ENCODE measurements at places on chromosomes 6 and 20.
A peak's percentile ranks its signal among the peaks of the same experiment; 100 is the strongest.

DNA sequence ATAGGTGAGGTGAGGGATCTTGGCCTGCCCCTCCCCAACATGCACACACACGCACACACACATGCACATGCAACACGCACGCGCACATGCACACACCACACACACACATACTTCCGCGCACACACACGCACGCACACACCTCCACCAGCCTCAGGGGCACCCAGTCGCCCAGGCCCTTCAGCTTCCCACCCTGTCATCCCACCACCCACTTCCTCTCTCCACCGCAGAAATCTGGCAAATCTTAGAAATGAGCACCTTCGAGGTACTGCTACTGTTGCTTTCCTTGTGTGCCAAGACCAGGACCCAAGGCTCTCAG is 1.2 kb downstream of the SPDEF start:
- no peak for DNase-seq

DNA sequence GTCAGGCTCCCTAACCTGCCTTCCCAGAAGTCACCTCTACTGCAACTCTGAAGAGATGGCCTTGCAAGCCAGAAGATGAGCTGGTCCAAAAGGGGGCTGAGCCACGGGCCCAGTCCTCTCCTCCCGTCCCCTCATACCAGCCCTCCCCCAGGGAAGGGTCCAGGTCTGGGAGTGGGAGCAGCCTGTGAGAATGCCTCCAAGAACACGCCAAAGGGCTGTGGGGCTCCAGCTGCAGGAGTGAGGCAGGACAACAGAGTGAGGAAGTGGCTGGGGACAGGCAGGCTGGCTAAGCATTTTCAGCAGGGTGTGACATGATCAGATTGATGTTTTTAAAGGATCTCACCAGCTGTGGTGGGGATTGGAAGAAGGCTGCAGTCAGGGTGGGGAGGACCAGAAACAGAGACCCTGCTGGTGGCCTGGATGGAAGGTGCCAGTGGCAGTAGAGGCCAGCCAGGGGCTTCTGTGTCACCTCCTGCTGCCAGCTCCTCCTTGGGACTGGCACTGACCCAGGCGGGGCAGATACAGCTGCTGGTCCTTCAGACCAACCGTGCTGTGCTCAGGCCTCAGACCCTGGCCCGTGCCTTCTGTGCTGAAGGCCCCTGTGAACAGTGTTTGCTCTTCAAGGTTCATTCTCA is 257.6 kb downstream of the NRN1 start:
- no peak for DNase-seq

GRCh38 chr20:36462440-36463211 is 78.7 kb upstream of the MYL9 start:
- no peak for DNase-seq

- DNase-seq: no peak
These were observed 16.6 kb upstream of the GSTA1 start for GRCh38 chr6:52820198-52820597.

DNA sequence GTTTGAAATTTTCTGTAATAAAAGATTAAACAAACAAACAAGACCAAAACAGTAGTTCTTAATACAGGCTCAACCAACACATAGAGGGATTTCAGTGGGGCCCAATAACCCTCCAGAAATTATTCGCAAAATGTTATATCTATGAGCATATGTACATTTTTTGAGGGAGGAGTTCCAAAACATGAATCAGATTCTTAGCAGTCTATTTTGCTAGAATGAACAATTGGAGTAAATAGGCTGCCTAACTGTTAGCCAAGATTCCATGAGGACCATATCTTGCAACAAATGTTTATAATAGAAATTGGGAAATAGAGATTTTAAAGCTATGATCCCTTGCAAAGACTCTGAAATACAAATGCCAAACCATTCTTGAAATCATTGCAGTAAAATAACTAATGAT is 186.3 kb downstream of the AKAP7 start:
- no peak for DNase-seq

DNA sequence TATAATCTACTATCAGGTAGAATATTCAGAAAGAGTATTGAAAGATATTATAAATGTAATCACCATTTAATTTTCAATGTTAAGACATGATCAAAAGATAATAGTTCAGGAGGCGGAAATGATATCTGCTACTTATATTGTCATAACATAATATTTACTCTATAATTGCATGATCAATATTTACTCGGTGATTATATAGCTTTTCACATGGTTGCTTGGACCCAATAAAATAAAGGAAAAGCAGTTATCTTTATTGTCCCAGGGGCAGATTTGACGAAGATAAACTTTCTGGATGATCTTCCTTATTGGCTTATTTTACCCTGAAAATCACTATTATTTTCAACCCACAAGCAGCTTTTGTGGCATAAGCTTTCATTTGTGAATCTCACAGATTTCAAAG is 350.4 kb downstream of the HACE1 start:
- DNase-seq: no peak

DNA sequence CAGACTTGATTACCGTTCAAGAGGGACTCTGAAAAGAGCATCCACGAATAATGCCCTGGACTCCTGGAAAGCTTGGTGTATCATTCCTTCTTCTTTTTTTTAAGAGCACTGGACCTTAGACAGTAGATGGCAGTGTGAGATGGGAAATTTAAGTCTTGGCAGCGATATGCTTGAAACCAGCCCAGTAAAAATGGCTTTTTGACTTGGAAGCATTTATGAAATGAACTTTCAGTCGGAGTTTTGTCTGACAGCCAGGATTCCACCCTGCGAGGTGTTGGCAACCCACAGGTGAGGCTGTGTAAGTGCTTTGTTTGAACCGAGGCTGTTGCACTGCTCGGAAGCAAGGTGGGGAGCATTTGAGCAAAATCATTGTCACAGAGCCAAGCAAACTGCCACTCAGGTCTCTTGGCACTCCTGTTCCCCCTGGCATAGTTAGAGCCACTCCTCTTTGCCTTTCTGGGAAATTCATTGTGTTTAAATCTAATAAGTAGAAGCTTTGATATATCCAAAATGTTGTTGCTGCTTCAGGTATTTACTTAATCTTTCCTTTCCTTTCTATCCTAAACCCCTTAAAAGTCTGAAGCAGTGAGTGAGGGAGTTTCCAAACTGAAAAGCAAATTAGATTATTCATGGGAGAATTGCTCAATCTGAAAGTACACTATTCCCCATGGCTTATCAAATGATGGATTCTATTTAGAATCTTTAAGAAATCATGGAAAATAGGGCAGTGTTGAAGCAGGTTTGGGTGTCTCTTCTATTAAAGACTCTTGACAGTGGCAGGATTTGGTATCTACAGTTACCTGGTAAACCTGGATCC is 272.8 kb upstream of the SLC35B3 start:
- DNase-seq: no peak

- DNase-seq: no peak
These were observed 99.5 kb upstream of the IYD start for GRCh38 chr6:150269130-150269856.

- no peak for DNase-seq
These were observed 62.0 kb downstream of the GPX5 start for GRCh38 chr6:28587746-28588075.

- DNase-seq: no peak
These were observed 5.3 kb upstream of the COL12A1 start for GRCh38 chr6:75210885-75211739.

GRCh38 chr20:24751551-24751950 is 197.5 kb upstream of the CST7 start:
- DNase-seq: no peak

GRCh38 chr6:74857157-74857556 is 348.7 kb downstream of the COL12A1 start:
- no peak for DNase-seq

DNA sequence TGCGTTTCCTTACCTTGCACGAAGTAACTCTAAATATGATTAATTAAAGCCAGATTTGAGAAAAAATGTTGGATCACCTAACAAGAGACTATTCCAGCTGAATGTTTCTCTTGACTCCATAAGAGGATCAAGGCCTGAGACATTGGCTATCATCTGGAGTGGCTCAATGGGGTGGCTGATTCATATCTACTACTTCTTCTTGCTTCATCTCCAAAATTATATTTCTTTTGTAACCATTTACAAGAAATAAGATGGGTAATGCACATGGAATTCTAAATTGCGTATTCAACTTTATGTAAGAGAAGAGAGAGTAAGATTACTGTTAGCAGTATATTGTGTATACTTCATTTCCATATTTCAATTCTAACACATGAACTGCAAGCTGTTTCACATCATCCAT is 819.0 kb upstream of the EYS start:
- no peak for DNase-seq

DNA sequence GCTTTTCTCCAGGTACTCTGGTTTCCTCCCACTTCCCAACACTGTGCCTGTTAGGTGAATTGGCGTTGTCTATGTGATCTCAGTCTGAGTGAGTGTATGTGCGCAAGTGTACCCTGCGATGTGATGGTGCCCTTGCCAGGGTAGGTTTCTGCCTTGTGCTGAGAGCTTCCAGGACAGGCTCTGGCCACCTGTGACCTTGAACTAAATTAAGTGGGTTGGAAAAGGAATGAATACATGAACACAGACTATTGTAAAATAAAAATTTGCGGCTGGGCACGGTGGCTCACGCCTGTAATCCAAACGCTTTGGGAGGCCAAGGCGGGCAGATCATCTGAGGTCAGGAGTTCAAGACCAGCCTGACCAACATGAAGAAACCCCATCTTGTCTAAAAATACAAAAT is 678.0 kb downstream of the DHX35 start:
- DNase-seq: no peak

GRCh38 chr20:8903655-8904605 is 165.0 kb upstream of the PLCB4 start:
- DNase-seq: no peak

GRCh38 chr20:51560550-51561307 is 18.2 kb upstream of the NFATC2 start:
- DNase-seq: no peak

DNA sequence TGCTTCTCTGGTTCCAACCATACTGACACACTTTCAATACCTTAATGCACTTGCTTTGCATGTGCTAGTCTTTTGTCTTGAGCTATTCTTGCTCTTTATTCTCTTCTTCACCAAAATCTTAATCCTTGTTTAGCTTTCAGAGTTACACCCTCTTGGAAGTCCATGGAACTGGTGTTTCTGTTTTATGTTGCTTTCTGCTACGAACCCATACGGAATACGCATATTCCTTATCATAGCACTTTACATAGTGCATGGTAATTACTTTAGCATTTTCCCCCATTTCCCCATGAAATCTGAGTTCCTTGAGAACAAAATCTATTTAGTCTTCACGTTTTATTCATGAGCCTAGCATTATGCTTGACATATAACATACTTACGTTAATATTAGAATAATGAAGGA is 270.9 kb downstream of the NKAIN2 start:
- no peak for DNase-seq

- no peak for DNase-seq
These were observed 428.7 kb upstream of the SOX4 start for GRCh38 chr6:21164768-21165326.

GRCh38 chr20:29443819-29444218 is 1813.6 kb upstream of the DEFB115 start:
- DNase-seq: no peak

GRCh38 chr20:1627200-1627550 is 7.4 kb upstream of the SIRPB1 start:
- no peak for DNase-seq

- DNase-seq: no peak
These were observed 10.3 kb upstream of the R3HDML start for GRCh38 chr20:44326391-44327159.

GRCh38 chr6:142275236-142276006 is 26.4 kb upstream of the ADGRG6 start:
- no peak for DNase-seq

DNA sequence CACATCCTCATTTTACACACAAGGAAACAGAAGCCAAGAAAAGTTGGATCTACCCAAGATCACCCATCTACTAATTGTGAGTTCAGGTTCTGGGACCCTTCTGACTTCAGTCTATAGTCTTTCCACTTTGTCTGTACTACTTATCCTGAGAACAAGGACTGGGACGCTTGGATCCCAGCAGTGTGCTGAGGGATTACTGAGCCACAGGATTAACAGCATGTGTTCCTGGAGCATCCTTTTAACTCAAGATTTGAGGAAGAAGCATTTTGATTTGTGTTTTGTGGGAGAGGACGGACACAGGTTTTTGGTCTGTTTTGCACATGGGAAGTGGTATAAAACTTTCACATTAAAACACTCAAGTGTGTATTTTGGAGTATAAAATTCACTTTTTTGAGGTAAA is 4.4 kb downstream of the ENPP4 start:
- no peak for DNase-seq

- peak; percentile 29 for DNase-seq
These were observed 95.3 kb upstream of the BHLHE23 start for GRCh38 chr20:63101781-63102720.

DNA sequence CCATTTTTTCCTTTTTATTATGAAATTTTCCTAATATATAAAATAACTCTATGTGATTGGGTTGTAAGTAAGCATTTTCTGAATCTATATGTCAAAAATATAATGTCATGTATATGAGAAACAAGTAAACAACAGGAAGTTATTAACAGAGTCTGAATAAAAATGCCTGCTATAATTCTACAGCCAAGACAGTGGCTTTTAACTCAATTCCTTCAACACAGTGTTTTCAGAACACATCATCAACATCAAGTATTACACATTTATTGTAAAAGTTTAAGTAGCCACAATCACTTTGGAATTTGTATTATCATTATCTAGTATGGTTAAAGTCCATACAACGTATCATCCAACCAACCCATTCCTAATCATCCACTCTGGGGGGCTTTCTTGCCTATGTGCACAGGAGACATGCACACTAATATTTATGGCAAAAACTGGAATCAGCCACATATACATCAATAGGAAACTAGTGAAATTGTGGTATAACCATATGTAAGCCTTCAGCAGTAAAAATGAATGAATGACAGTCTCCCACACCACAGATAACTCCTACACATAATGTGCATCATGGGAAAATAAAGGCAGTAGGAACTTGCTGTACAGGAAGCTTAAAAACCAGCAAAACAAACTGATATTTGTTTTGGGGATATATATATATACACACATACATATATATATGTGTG is 6.9 kb upstream of the HLA-A start:
- DNase-seq: no peak

DNA sequence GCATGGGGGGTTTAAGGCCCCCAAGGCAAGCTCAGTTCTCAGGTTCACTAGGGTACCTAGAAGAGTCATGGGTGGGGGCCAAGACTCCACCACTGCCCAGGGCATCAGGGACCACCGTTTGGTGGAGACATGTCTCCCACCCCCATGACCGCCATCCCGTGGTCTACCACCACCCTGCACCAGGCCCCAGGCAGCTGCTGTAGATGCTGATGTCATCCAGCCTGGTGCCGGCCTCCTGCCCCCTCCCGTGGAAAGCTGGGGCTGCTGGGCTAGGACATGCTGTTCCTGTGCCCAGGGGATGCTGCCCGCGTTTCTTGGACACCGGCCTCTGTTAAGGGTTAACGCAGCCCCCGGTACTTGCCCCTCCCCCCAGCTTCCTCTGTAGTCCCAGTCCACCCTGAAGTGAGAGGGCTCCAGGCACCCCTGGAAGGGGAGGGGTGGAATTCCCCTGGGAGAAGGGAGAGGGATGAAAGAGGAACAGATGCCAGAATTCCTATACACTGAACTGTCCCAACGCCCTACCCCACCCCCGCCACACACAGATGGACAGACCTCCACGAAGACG is 587 bp downstream of the IP6K3 start:
- DNase-seq: no peak

- no peak for DNase-seq
These were observed 48.4 kb downstream of the ZFAND3 start for GRCh38 chr6:37867756-37868446.

GRCh38 chr20:55755411-55755810 is 249.9 kb downstream of the CBLN4 start:
- no peak for DNase-seq
